ENCODE measurements at places on chromosomes 16 and 17.

- no peak for DNase-seq
Measured at GRCh38 chr16:77873066-77873465, 84.7 kb downstream of the VAT1L start.

GRCh38 chr17:2690165-2691068, 21.1 kb downstream of the CLUH start:
- no peak for DNase-seq

DNA sequence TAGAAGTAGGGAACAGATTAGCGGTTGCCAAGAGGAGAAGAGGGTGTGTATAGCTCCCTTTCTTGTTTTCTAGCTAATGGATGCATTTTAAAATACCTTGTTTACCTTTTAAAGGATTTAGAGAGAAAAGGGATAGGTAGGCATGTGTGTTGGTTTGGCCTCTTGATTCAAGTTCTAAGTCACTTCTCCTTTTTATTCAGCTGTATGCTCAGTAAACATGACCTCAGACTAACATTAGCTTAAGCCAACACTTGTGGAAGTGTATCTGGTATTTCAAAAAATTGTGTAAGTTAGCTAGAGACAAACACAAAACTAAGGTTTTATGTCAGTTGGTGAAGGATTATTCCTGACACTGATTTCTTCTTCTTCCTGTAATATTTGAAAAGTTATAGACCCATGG, 204.1 kb upstream of the NOG start:
- DNase-seq, result peak; percentile 11

- peak; percentile 60 for DNase-seq
Measured at GRCh38 chr17:68057531-68057952, 22.0 kb downstream of the KPNA2 start.

- no peak for DNase-seq
Measured at GRCh38 chr16:47480410-47480809, 19.3 kb downstream of the PHKB start.

DNA sequence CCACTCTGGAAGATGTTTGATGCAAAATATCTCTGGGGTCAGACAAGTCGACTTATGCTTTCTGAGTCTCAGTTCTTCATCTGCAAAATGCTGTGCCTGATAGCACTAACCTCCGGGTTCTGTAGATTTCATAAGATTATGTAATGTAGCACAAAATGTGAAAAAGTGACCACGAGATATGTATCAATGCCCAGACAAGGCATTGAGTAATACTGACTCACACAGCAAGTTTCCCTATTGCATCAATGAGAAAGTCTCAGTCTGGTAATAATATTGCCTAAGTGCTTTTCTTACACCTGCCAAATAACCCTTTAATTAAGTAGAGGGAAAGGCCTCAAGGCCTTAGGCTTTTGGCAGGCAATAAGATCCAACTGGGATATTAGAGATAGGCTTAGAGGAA, 41.4 kb upstream of the MMP2 start:
- peak; percentile 89 for DNase-seq

DNA sequence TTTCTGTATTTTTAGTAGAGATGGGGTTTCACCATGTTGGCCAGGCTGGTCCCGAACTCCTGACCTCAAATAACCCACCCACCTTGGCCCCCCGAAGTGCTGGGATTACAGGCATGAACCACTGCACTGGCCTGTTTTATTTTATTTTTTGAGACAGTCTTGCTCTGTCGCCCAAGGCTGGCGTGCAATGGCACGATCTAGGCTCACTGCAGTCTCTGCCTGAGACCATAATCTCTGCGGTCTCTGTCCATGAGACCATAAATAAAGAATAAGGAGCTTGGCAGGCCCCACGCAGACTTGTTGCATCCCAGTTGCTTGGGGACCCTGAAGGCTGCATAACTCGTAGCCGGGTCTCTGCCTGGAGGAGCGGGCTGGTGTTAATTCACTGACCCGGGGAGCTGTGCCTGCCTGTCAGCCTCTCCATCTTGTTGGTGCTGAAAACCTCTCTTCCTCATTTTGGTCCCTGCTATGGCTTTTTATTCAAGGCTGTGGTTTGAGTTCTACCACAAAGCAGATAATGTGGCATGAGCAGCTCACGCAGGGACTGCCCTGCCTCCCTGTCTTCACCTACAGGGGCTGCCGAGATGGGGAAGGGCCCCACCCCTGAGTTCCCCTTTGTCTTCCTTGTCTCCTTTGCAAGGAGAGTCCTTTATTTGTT, 82.1 kb downstream of the MSI2 start:
- peak; percentile 92 for DNase-seq

GRCh38 chr17:81631482-81631881, 5.4 kb downstream of the NPLOC4 start:
- no peak for DNase-seq

DNA sequence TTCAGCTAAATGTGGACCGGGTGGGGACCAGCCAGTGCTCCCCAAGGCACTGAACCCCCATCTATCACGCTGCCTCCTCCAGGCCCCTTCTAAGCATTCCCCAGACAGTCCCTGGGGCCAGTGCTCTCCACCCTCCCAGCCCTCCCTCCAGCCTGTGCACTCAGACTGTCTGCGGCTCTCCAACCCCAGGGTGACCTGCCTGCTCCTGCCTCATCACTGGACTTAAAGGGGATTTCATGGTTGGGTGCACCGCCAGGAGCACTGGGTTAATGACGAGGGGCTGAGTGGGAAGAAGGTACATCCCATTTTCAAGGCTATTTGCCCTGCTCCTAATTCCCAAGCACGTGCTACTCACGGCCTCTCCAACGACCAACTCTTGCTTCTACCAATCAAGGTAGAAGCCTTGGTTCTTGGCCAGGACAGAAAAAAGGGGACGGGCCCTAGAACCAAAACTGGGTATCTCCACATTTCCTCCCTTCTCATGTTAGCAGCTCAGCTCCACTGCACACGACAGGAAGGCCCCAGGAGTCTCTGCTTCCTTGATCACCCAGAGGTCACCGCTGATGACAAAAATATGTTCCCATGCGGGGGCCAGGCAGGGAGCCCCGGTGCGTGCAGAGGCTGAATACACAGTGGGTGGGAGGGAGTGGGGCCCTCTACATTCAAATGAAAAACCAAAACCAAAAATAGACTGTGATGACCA, 3.5 kb upstream of the ABR start:
- peak; percentile 26 for DNase-seq

GRCh38 chr16:13733561-13733960, 186.4 kb upstream of the ERCC4 start:
- DNase-seq, result no peak

GRCh38 chr17:77898521-77899434, 59.7 kb upstream of the TNRC6C start:
- no peak for DNase-seq

DNA sequence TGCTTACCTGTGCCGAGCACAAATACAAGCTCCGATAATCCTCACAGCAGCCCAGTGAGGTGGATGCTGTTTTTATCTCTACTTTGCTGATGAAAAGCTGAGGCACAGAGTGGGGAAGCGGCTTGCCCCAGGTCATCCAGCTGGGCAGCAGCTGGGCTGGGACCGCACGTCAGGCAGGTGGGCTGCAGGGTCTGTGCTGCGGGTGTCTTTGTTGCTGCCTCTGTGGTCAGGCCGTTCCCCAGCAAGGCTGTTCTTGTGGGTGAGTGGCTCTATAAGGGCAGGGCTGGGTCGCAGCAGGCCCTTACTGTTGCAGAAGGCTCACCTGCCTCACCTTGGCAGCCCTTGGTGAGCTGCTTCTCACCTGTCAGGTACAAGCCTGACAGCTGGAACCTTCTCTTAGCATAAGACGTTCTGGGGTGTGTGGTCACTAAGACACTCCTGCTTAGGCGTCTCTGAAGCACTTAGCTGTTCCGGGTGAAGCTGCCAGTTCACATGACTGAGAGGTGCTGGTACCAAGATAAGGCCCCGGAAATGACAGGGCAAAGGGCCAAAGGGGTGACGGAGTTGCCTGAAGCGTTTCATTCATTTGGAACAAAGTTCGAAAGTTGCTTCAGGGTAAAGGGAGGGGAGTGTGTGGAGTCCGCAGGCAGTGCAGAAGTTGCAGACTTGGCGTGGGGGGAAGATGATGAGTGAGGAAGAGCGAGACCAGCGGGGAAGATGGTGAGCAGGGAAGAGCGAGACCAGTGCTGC, 17.4 kb downstream of the IRF8 start:
- peak; percentile 90 for DNase-seq

DNA sequence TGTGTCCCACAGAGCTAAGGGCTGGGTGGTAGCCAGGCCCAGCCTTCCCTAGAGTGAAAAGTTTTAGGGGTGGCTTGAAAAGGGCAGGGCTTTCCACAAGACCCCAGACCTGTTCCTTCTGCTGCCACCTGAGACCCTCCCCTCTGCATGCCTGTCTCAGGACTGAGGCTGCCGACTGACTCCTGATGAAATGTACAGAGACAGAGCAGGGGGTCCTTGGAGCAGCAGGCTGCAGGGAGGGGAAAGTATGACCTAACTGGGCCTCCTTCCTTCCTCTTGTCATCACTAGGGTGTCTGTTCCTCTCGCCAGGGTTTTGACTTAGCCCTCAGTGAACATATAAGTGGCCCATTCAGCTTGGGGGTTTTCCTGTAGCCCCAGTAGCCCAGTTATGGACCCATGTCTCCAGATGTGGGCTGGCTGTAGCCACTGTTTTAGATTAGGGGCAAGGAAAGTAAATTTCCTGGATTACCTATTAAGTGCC, 14.9 kb upstream of the NFATC3 start:
- DNase-seq, result no peak

GRCh38 chr16:53864819-53865493, 161.0 kb downstream of the FTO start:
- DNase-seq, result no peak

GRCh38 chr16:88359008-88359407, 23.8 kb upstream of the ZNF469 start:
- DNase-seq, result no peak

DNA sequence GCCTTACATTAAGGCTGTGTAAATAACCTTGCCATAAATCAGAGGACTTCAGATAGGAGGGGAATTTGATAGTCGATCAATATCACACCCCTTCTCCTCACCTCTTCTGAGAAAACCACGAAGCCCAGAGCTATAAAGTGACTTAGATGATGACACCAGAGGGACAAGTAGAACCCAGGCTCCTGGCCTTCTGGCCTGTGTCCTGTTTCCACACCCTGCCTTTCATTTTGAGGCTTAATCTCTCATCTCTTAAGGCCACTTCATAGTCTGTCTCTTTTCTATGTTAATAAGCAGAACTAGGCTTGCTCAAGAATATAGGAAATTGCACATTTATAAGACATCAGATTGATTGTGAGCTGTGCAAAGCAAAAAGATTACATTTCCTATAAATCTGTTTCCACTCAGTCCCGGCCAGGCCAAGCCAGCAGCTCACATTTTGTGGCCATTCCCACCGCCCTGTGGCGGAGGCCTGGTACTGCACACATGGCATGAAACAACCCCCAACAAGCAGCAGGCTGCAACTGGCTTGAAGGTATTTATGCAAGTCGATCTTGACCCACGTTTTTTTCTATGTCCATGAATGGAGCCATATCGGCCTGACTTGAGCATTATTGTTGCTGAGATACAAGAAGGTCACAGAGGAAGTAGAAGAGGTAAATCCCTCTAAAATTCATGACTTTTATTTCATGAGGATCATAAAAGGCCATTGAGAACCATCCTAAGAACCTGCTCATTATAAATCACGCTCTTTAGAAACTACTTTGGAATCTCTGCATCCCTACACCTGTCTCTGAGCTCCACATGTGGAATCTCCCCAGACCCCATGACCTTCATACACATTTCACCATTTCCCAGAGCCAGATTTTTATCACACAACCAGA, 93.7 kb downstream of the PMP22 start:
- peak; percentile 75 for DNase-seq

- DNase-seq, result no peak
Measured at GRCh38 chr17:44038604-44039011, 23.8 kb upstream of the TMEM101 start.

- no peak for DNase-seq
Measured at GRCh38 chr16:4694642-4695451, 1.5 kb downstream of the NUDT16L1 start.

GRCh38 chr17:68204736-68205135, 43.1 kb upstream of the AMZ2 start:
- no peak for DNase-seq

DNA sequence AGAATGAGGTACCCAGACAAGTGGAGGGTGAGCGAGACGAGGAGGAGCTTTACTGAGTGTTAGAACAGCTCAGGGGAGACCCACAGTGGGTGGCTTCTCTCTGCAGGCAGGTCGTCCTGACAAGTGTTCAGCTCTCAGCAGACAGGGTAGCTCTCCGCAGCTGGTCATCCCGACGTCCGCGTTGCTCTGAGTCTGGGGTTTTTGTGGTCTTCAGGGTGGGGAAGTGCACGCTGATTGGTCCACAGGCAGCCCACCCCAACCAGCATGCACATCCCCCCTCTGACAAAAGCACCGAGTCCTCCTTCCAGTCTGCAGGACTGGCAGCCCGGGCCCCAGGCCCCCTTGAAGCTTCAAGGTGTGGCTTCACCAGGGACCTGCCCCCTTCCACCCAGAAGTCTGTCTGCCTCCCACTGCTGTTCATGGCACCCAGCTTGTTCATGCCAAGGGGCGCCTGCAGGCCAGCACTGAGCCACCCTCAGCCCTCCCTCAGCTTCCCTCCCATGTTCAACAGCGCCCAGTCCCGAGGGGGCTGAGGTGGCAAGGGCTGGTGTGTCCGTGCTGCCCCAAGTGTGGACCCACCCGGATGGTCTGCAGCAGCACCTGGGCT, 19.9 kb upstream of the WDR45B start:
- no peak for DNase-seq

GRCh38 chr16:66408163-66409048, 18.7 kb upstream of the BEAN1 start:
- peak; percentile 51 for DNase-seq

GRCh38 chr16:86978445-86979030, 338.7 kb downstream of the C16orf95 start:
- DNase-seq, result no peak

DNA sequence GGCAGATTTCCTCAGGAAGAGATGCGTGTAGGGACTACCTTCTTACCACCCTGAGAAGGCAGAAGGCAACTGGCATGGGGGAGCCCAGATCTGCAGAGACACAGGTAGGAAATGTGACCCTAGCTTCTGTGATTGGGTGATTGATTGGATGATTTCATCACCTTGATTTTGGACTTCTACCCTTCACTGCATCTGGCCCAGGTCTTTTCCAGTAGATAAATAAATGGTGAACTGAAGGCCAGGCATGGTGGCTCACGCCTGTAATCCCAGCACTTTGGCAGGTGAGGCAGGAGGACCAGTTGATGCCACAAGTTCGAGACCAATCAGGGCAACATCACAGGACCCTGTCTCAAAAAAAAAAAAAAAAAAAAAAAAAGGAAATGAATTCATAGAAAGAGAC, 14.7 kb upstream of the SMURF2 start:
- DNase-seq, result no peak

DNA sequence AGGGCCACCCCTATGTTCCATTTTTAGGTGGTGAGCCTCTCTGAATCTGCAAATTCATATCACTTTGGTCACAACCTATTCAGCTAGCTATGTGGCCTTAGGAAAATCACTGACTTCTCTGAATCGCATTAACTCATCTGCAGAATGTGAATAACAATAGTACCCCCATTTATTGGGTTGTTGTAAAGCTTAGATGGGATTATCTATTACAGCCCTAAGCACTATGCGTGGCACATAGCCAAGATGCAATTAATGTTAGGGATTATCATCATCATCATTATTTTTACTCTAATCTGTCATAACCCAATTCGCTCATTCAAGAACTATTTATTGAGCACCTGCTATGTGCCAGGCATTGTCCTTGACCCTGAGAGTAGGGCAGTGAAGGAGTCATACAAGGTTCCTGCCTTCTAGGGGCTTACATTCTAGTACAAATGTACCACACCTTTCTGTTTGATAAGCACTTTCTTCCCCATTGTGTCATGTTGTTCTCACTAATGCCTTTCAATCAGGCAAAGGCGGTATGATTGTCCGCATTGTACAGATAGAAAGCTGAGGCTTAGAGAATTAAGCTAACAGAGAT, 38.5 kb downstream of the CHD9 start:
- no peak for DNase-seq
